ENCODE measurements at places on chromosomes 3 and 15. TPM values are rescaled to one million over a fixed set of nuclear protein-coding genes. Genes with fewer than 3 reads are reported as not detected.

CCR4 gene
- 0.78 TPM for total RNA-seq

GREM1 gene
- total RNA-seq = 58.2 TPM

GOLGA6L1 gene
- total RNA-seq = not detected

DNA sequence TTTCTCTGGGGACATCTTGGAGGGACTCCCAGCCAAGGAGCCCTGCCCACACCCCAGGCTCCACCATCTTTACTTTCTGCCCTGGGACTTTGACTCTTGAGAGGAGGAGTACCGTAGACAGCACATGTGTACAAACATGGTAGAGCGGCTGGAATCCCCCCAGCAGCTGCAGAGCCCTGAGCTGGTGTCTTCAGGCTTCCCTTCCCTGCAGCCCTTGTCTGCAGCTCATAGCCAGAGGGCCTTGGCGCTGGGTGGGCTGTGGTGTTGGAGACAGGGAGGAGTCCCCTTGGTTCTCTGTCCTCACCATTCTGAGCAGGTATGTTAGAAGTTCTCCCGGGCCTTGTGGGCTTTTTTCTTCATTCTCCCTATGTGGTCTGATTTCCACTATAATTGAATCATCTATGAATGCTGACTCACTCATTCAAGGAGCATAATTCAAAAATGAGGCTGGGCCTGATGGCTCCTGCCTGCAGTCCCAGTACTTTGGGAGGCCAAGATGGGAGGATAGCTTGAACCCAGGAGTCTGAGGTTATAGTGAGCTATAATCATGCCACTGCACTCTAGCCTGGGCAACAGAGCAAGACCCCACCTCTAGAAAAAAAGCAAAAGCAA lies 97.8 kb upstream of the MEF2A start:
- DNase-seq = no peak

- no peak for DNase-seq
These were observed 1.0 kb downstream of the PIGZ start for GRCh38 chr3:196967412-196968232.

DNA sequence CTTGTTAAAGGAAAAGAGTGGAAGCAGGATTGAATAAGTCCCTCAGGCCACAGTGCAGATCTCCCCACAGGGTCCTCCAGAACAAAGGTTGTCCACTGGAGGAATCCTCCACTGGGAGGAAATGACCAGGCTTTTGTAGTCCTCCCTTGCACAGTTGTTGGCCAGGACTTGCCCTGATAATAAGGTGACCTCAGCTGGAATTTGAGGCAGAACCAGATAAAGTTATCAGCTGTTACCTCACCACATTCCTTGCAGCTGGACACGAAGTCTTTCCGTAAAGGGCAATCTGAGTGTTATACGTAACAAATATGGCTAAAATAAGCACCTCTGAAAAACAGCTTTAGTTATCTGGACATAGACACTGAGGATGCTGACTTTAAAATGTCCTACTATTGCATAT lies 83.5 kb upstream of the NAALADL2 start:
- no peak for DNase-seq

- no peak for DNase-seq
These were observed 42.8 kb upstream of the NSMCE3 start for GRCh38 chr15:29312387-29312786.

DNA sequence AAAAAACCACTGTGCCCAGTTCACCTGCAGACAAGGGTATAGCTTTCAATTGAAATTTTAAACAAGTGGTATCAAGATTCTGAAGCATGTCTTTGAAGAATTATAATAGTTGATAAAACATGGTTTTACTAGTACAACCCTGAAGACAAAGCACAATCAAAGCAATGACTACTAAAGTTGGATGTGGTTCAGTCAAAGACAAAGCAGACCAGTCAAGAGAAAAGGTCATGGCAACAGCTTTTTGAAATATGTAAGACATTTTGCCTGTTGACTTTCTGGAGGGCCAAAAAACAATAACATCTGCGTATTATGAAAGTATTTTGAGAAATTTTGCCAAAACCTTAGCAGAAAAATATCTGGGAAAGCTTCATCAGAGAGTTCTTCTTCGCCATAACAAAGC lies 1393.6 kb downstream of the SI start:
- no peak for DNase-seq

DNA sequence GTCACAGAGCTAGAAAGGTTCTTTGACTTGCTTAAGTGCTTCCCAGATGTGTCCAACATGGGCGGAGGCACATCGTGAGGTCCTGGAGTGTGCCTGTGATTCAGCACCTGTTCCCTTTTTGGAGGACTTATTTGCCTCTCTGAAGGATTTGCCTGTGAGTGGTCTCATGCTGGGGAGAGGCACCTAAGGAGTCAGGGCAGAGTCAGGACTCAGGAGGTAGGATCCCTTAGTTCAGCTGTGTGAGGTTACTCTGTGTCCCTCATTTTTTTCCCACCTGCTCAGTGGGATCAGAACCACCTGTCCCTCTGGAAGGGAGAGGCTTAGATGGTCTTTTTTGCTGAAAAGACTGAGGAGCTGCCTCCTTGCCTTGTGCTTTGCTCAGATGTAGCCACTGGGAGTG lies 3.0 kb downstream of the ZNF589 start:
- DNase-seq = no peak

- DNase-seq = no peak
These were observed 36.8 kb upstream of the PEX5L start for GRCh38 chr3:180073561-180073960.

DNA sequence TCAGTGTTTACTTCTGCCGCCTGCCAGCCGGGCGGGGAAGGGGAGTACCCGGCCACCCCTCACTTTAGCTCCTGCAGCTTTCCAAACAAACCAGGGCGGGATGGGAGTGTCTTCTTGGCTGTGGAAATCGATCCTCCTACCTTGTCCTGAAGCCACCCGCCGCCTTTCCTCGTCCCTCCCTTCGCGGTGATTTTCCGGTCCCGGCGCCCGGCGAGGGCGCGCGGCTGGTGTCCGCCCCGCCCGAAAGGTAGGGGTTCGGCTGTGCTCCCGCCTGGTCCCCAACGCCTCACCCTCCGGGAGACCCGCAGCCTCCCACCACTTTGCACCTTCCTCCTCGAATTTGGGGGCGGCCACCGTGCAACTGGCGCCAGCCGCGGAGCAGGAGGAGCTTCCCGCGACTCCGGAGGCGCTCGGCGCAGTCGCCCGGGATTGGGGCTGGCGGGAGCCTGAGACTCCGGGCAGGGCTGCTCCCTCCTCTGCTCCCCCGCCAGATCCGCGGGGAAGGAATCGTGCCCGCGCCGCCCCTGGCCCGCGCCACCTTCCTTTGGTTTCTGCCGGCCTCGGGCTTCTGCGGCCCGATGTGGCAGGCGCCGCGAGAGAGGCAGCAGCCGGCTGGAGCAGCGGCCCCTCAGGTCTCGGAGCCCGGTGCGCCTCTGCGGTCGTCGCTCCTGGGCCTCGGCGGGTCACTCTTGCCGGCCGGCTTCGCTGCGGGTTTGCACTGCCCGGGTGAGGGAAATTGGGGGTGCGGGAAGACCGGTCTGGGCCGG lies 30.7 kb upstream of the ST3GAL6 start:
- no peak for DNase-seq

- DNase-seq = no peak
These were observed 27.7 kb upstream of the KBTBD12 start for GRCh38 chr3:127887321-127887720.

DNA sequence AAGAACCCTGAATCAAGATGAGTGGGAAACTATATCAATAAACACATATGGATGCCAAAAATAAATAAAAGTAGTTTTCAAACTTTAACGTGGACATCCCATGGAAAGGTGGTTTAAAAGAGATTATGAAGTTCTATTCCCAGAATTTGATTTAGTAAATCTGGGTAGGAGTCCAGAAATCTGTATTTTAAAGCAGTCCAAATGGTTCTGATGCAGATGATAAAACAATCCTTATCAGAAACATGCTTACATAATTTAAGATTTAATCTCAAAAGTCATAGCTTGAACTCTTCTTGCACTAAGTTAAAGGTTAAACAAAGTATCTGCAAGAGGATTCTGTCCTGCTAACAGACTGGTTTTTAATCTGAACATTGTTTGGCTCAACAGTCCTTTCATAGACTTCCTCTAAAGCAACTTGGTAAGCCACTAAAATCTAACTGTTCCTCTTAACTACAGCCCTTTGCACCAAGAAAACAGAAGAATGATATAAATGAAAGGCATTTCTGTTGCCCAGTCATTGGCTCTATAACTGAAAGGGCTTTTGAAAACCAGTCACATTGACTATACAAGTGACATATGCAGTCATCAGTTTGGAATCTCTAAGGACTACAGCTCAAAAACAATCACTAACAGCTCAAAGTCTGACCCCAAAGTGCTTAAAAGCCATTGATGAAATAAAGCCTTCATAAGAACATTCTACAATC lies 23.4 kb upstream of the MAP4 start:
- no peak for DNase-seq

DNA sequence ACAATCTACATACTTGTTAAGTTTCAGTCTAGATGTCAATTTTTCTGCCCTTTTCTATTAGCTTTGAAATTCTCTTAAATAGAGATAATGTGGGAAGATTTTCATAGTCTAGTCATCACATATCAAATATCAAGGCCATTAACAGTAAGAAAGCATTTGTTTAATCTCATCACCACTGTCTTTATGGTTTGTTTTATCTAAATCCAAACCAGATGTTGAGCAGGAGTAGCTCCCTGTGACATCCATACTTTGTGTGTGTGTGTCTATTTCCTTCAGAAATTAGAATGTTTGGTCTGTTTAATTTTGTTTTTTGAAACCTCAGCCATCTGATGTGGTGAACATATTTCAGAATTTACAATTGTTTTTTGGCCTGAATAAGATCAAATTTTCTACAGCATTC lies 23.1 kb upstream of the GOLGA8B start:
- no peak for DNase-seq

- DNase-seq = peak; percentile 82
These were observed 8.4 kb downstream of the ITGB5 start for GRCh38 chr3:124878561-124879336.

GRCh38 chr3:57274845-57275244 lies 17.6 kb downstream of the ASB14 start:
- DNase-seq = no peak

DNA sequence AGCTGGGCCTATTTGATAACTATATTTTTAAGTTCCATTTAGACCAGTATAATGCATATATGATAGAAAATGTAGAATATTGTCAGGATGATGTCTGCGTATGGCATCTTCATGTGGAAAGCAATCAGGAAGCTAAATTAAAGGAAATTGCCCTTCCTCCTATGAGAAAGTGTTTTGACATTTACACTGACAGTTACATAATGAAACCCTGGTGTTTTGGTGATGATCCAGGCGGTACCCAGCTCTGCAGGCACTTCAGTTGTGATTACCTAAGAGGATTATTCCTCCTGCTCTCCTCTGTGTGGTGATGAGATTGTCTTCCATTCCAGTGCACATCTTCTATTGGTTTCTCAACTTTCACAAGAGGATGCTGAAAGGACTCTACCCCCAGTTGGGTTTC lies 126.5 kb upstream of the MITF start:
- DNase-seq = no peak

Data from glomerular endothelial cell (primary cell).